ENCODE measurements at places on chromosomes 1 and 21. TPM values are rescaled to one million over a fixed set of nuclear protein-coding genes. Genes with fewer than 3 reads are reported as not detected.

B3GALT2 gene
- 71.5 TPM for total RNA-seq

OR2AK2 gene
- total RNA-seq: not detected

TCHHL1 gene
- not detected for total RNA-seq

FCN3 gene
- 0.25 TPM for total RNA-seq

OR10J1 gene
- total RNA-seq: not detected

TSACC gene
- not detected for total RNA-seq

CELA3B gene
- total RNA-seq: not detected

ALG14 gene
- total RNA-seq: 1.5 TPM

ADAM30 gene
- total RNA-seq: not detected

CTSK gene
- 7.4 TPM for total RNA-seq

CNR2 gene
- total RNA-seq: under 0.01 TPM

FCRLB gene
- total RNA-seq: 0.74 TPM

SPRR2E gene
- not detected for total RNA-seq

TRAF5 gene
- total RNA-seq: 13.3 TPM

HSD11B1 gene
- 0.25 TPM for total RNA-seq

TSPAN2 gene
- total RNA-seq: 26.8 TPM

ALX3 gene
- total RNA-seq: not detected

SLC41A1 gene
- total RNA-seq: 9.1 TPM

VHLL gene
- total RNA-seq: 0.25 TPM

TRAF3IP3 gene
- 0.49 TPM for total RNA-seq

SYPL2 gene
- under 0.01 TPM for total RNA-seq

AADACL3 gene
- total RNA-seq: not detected

TRIM46 gene
- total RNA-seq: 18.9 TPM

GRHL3 gene
- under 0.01 TPM for total RNA-seq

SLC30A2 gene
- not detected for total RNA-seq

REN gene
- total RNA-seq: not detected

SPRR1A gene
- not detected for total RNA-seq

FCRL5 gene
- total RNA-seq: not detected

PAQR7 gene
- total RNA-seq: 4.7 TPM

ESPN gene
- total RNA-seq: under 0.01 TPM

OR2L8 gene
- 0.74 TPM for total RNA-seq

Data from temporal lobe (tissue), 4 donors.